ENCODE measurements at places on chromosomes 3 and 15. TPM values are rescaled to one million over a fixed set of nuclear protein-coding genes. Genes with fewer than 3 reads are reported as not detected.

The IMPG2 gene
- total RNA-seq = 0.29 TPM

The WDR49 gene
- not detected for total RNA-seq

The BNC1 gene
- total RNA-seq = not detected

The DLEC1 gene
- total RNA-seq = 0.26 TPM

The DLL4 gene
- not detected for total RNA-seq

The EPHB1 gene
- total RNA-seq = 1.4 TPM

The SERINC4 gene
- 0.39 TPM for total RNA-seq

The CCR2 gene
- 70.8 TPM for total RNA-seq

The CRABP1 gene
- not detected for total RNA-seq

All from activated CD8-positive, alpha-beta T cell treated with anti-CD3 and anti-CD28 coated beads, Interleukin-2, amount 10 ng/mL, durations not matched to agents 7 days and 5 days (primary cell).